ENCODE measurements at places on chromosomes 5 and 9.

DNA sequence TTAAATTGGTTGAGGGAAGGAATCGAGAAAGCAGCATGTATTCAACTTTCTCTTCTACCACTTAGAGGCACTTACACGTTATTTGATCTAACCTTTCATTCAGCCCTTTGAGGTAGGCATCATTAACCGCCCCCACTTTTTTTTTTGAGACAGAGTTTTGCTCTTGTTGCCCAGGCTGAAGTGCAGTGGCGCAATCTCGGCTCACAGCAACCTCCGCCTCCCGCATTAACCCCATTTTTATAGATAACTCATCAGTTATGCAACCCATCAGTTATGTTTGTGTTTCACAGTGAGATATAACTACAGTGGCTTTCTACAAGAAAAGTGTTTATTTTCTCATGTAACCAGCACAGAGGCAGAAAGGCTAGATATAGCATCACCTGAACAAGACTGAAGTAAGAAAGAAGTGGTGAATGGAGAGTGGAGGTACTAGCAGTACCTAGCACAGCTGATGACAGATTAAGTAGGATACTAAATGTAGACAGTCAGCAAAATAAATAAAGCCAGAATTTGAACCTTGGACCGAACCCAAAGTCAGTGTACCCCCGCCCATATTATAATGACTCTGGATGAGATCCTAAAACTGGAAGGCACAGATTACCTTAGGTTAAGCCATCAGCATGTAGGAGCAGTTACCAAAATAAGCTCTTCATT, 91.2 kb downstream of the PJA2 start:
- no peak for DNase-seq

DNA sequence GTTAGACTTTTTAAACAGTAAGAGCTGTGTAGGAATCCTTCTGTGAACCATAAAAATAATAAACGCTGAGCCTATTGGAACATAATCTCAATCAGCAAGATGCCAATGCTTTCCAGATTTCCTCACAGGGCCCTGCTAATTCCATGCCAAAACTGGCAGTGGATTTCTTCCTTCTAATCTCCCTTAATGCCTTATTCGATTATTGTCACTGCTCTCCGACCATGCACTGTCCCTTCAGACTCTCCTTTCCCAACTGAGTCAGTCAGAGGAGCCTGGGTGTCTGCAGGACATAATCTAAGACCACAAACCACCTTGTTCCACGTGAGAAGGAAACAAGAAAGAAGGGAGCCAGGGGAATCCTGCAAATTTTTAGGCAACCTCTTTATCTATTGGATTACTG, at the start of gene GABRA6:
Gene GABRA6, plus strand, starts transcription at position 261 of the 400 bp plus-strand sequence. CDS start 269 bp downstream, outside the sequence.
- no peak for DNase-seq

DNA sequence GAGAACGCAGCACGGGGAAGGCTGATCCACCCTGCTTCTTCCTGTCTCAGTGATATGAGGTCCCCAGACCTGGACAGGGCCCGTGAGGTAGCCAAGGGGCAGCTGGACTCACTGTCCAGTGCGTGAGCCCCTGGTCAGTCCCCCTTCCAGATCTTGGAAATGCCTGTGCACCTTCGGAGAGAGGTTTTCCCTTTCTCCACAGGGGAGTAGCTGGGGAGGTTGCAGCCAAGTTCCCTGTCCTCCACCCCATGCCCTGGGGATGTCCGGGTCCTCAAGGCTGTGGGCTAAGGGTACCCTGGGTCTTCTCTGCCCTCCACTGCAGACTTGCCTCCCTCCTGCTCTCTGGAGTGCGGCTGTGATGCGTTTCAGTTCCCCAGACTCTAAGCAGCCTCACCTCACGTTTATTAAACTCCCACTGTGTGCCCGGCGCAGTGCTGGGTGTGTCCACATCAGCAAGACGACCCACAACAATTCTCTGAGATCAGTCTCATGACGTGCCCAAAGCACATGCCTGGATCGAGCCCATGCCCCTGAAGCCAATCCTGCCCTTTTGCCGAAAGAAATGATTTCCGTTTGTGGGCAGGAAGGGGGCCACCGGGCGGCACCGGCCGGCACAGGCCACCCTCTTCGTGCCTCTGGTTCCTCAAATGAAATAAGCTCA, 101.3 kb upstream of the PHYKPL start:
- DNase-seq, result no peak

GRCh38 chr9:108535526-108535925, 320.3 kb downstream of the ACTL7B start:
- no peak for DNase-seq

DNA sequence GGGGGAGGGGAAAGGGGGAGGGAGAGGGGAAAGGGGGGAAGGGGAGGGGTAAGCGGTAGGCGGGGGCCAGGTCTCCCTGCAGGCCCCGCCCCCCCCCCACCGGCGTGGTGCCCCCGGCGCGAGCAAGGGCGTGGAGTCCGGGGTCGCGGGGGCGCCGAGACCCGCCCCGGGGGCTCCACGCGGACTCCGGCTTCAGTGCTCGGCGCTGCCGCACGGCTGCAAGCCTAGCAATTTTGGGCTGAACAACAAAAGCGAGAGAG, 10.8 kb downstream of the C9orf50 start:
- no peak for DNase-seq

DNA sequence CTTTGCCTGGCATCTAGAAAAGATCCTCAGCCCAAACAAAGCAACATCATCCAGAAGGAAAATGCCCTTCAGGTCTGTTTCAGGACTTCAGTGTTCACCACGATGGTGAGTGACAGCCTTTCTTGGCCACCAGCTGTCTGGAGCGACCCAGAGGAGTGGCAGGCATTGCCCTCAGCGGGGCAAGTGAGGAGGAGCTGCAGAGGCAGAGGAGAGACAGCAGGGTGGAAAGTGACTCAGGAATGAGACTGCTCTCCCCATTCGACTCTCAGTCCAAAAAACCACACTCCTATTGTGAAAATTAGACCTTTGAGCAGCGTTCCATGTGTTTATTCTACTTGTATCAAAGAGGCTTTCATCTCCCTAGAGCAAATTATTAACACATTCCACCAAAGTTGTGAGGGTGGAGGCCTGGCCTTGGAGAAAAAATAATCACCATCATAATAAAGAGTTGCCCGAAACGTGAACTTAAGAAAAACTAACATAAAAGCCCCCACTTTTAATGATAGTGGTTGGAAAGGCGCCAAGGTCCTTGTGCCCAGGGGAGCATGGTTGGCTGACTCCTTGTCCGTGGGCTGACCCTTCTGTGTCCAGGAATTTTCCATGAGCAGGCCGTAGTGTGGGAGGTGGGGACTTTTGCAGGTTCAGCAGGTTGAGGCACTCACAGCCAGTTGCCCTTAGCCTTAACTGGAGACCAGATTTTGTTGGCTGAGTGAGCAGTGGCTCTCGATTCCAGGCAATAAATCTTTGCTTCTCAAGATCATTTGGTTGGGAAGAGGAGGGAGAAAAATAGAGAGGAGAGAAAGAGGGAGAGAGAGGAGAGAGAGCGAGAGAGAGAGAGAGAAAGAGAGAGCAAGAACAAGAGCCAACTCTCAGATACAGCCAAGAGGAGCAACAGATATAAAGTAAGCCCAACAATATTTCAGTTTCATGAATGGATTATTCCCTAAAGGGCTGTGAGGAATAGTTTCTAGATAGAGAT, 125.9 kb upstream of the ANKRD55 start:
- DNase-seq, result no peak

- DNase-seq, result no peak
These were observed 3.1 kb upstream of the DMRT3 start for GRCh38 chr9:973295-973834.

GRCh38 chr9:35948451-35948850, 9.5 kb downstream of the OR2S2 start:
- no peak for DNase-seq

DNA sequence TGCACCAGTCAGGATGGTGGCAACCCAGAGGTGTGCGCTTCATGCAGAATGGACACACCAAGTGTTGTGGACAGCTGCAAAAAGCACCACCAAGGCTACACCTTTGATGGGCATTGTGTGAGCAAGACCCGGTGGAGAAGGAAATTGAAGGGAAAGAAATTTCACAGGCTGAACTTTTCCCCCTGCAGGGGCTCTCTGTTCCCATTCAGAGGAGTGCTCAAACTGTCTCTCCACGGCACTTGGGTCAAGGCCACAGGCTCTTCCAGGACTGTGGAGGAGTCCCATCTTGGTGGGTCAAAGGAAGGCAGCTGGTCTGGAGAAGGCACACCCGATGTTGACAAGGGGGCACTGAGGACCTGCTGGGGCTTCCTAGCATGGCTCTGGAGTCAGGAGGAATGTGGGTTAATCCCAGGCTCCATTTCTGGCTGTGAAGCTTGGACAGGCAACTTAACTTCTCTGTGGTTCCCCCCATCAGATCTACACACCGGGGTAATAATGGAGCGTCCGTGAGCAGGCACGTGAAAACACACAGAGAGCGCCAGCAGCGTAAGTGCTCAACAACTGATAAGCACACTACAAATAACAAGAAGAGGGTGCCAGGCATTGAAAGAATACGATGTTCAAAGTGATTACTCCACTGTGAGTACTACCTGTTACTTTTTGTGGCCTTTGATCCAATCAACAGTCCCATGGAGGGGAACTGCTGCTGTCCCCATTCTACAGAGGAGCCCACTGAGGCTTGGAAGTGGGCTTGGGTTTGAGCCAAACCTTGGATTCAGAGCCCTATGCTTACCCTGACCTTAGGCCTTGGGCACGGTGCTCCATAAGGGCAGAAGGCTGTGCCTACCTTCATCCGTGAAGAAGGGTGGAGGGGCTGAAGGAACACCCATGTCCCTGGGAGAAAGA, 34.2 kb upstream of the TIFAB start:
- no peak for DNase-seq

- no peak for DNase-seq
These were observed 3.8 kb downstream of the ZFAND5 start for GRCh38 chr9:72361217-72361616.

DNA sequence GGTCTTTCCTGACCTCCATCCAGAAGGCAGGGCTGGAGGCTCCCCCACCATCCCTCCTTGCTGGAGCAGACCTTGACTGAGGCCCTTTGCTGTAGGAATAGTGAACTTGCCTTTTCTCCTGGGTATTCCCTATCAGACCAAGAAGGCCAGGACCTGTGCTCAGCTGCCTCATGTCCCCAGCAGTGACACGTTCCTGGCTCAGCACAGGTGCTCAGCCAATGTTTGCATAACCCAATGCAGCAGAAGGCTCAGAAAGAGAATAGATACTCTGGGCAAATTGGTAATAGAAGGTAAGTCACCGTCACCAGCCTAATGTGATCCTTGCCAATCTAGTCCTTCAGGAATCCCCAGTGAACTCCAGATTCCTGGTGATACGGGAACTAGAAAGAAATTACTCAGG, 96.4 kb downstream of the ACTL7B start:
- no peak for DNase-seq

GRCh38 chr9:128001779-128002298, 21.1 kb upstream of the EEIG1 start:
- no peak for DNase-seq

- no peak for DNase-seq
These were observed 547.1 kb downstream of the CCDC171 start for GRCh38 chr9:16099732-16100536.

GRCh38 chr5:135456238-135457099, 4.3 kb upstream of the TIFAB start:
- peak; percentile 10 for DNase-seq

GRCh38 chr5:17832949-17833745, 198.9 kb downstream of the TAF11L14 start:
- no peak for DNase-seq

DNA sequence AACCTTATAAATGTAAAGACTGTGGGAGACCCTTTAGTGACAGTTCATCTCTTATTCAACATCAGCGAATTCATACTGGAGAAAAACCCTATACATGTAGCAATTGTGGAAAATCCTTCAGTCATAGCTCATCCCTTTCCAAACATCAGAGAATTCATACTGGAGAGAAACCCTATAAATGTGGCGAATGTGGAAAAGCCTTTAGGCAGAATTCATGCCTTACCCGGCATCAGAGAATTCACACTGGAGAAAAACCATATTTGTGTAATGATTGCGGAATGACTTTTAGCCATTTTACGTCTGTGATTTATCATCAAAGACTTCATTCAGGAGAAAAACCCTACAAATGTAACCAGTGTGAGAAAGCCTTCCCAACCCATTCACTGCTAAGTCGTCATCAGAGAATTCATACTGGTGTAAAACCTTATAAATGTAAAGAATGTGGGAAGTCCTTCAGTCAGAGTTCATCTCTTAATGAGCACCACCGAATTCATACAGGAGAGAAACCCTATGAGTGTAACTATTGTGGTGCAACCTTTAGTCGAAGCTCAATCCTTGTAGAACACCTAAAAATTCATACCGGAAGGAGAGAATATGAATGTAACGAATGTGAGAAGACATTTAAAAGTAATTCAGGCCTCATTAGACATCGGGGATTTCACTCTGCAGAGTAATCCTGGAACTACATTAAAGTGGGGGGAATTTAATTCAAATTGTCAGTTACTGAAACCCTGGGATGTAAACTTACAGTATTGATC, 17.7 kb downstream of the ZNF483 start:
- no peak for DNase-seq

GRCh38 chr5:44875661-44876605, 67.2 kb downstream of the MRPS30 start:
- DNase-seq, result peak; percentile 46

- DNase-seq, result no peak
These were observed 80.3 kb downstream of the OSMR start for GRCh38 chr5:38926121-38926520.

- DNase-seq, result no peak
These were observed 57.6 kb upstream of the RASA1 start for GRCh38 chr5:87210076-87210475.

DNA sequence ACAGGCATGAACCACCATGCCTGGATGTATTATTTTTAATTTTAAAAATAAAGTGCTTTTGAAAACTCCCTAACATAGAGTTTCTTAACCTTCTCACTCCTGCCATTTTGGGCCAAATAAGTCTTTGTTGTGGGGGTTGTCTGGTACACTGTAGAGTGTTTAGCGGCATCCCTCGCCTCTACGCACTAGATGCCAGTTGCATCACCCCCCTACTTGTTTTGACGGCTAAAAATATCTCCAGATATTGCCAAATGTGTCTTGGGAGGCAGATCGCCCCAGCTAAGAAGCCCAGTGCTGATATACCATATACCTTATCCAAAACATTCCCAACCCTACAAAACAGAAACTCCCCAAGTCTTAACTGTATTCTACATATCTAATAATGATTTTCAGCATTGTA, 54.6 kb downstream of the SCAI start:
- DNase-seq, result no peak

GRCh38 chr9:91789941-91790340, 160.1 kb downstream of the ROR2 start:
- no peak for DNase-seq

DNA sequence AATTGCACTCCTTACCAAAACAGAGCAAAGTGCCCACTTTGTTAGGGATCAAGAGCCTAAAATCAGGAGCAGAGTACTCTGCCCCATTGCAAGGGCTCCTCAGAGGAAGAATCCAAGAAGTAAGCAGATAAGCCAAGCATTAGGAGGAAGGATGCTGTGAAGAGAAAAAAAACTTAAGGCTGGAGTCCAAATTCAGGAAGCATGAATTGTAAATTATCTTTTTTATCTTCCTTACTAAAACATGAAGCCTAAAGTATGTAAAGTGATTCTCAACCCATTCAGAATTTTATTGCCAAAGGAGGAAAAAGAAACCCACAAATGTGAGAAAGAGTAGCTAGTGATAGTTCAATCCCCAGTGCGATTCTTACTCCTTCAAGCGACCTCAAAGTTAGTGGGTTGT, 523.9 kb downstream of the TAF11L14 start:
- DNase-seq, result no peak

GRCh38 chr9:129486756-129487657, 133.9 kb downstream of the C9orf50 start:
- DNase-seq, result no peak

- no peak for DNase-seq
These were observed 5.4 kb downstream of the CTSL start for GRCh38 chr9:87731321-87731720.
